ENCODE measurements at places on chromosomes 7 and 10.

GRCh38 chr10:88097092-88097516 is 233.7 kb downstream of the PTEN start:
- DNase-seq = no peak

DNA sequence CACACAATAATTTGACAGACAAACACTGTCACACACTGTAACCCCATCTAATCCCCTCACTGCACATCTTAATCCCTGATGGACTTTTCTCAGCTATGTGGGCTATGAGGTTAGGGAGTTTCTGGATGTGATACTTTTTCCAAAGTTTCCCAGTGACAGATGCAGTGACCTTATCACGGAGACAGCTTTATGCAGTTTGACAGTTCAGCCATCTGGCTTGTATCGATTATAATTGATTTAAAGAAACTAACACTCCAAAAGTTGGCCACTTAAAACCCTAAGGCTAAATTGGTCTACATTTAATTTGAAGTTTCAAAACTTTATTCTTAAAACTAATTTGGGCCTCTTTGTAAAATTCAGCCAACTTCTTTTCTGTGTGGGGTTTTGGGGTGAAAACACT is 196.7 kb downstream of the SDK1 start:
- DNase-seq = no peak

DNA sequence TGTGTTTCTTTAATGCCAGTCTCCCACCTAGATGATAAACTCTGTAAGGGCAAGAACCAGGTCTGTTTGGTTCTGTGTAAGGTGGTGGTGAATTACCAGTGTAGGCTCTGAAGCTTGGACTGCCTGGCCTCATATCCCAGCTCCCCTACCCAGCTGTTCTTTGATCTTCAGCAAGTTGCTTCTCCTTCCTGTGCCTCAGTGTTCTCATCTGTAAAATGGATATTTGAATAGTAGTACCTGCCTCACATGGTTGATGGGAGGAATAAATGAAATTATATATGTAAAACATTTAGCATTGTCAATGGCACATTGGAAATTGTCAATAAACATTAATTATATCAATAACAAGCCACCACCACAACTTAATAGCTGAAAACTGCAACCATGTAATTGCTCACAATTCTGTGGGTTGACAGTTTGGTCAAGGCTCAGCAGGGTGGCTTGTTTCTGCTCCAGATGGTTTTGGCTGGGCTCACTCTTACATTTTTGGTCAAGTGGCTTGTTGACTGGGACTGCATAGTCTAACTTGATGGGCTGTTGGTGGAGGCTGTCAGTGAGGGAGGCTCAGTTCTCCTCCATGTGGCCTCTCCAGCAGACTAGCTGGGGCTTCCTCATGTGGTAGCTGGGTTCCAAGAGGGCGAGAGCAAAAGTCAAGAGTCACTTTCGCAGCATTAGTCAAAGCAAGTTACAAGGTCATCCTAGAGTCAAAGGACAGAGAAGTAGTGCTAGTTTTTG is 84.5 kb upstream of the DUSP5 start:
- DNase-seq = peak; percentile 23

DNA sequence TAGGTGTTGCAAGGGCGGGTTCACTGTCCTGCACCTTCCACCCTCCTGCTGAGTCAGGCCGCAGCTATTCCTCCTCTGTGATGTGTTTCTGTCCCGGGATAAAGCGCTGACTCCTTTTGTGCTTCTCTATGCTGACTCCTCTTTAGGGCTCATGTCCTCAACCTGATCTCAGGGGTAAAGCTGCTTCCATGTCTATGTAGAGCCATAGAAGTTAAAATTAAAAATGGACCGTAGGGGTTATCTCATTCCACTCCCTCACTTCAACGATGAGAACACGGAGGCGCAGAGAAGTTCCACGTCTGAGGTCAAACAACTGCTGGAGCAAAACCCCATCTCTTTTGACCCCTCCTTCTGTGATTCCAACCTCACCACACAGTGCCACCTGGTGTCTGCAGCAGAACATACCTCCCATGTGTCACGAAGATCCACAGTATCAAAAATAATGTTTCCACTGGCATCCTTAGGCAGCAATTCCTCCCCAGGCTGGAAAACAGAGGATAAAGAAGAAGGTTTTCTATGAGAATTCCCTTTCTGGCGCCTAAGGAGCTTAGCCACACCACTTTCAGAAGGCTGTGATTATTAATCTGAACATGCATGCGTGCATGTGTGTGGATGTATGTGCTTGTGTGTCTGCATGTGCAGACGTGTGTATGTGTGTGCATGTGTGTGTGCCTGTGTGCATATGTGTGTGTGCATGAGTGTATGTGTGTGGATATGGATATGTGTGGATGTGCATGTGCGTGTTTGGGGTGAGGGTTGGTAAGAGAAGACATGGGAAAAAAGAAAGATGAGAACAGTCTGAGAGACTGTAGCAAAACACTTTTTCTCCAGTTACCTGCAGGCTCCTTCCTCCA is 81.2 kb upstream of the UCN3 start:
- peak; percentile 66 for DNase-seq

GRCh38 chr7:5437987-5438386 is 14.4 kb upstream of the TNRC18 start:
- no peak for DNase-seq

DNA sequence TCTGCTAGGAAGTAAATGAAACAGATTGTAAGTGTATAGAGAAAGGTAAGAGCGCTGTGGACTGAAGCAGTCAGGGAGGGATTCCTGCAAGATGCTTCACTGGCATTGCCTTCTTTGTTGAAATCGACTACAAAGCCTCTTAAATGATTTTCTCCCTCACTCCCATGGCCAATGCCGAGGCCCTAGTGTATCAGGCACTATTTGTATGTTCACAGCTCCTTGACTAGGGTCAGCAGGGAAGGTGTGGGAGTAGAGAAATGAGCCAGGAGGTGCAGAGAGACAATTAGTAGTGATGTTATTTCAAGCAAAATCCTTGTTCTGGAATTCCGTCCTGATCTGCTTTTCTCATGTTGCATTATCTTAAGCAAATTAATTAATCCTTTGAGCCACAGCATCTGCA is 22.9 kb upstream of the DUSP5 start:
- DNase-seq = no peak

DNA sequence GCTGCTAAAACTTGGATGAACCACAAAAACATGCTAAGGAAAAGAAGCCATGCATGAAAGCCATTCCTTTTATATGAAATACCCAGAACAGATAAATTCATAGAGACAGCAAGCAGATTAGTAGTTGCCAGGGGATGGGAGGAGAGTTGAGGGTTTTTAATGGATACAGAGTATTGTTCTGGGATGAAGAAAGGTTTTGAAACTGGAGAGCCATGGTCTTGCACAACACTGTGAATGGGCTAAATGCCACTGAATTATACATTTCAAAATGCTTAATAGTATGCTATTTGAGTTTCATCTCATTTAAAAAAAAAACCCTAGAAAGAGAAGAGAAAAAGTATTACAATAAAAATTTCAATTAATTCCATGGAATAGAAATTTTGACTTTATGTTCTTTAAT is 154.3 kb downstream of the GNAT3 start:
- no peak for DNase-seq

DNA sequence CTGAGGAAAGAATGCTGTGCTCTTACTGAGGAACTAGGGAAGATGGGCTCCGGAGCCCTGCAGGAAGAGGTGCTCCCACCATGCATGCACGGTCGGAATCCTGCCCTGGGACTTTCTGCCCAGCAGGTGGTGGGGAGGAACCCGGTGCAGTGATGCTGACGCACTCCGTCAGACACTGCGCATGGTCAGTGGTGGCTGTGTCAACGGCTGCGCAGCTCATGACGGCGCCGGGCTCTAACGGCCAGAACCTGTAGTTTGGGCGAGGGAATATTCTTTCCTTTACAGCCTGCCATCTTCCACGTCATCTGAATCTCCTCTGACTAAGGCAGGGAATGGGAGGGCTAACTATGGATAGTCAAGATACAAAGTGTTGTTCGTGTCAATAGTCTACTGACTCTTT is 189.2 kb upstream of the MGMT start:
- DNase-seq = no peak

DNA sequence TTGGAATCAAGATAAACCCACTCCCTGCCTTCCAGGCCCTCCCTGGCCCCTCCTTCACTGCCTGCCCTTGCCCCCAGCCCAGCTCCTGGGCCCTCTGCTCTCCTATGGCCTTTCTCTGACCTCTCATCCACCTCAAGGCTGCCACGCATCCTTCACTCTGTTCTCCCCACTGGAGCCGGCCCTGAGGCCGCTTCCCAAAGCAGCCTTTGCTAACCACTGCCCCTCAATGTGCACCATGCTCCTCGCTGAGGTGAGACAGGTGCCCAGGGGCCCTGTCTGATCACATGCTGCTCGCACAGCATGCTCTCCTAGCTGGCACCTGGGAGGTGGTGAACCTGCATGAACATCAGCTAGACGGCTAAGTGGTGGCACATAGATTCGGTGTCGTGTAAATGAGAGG is 138.5 kb upstream of the RET start:
- DNase-seq = no peak

GRCh38 chr10:58109731-58110130 is 158.0 kb downstream of the IPMK start:
- no peak for DNase-seq

DNA sequence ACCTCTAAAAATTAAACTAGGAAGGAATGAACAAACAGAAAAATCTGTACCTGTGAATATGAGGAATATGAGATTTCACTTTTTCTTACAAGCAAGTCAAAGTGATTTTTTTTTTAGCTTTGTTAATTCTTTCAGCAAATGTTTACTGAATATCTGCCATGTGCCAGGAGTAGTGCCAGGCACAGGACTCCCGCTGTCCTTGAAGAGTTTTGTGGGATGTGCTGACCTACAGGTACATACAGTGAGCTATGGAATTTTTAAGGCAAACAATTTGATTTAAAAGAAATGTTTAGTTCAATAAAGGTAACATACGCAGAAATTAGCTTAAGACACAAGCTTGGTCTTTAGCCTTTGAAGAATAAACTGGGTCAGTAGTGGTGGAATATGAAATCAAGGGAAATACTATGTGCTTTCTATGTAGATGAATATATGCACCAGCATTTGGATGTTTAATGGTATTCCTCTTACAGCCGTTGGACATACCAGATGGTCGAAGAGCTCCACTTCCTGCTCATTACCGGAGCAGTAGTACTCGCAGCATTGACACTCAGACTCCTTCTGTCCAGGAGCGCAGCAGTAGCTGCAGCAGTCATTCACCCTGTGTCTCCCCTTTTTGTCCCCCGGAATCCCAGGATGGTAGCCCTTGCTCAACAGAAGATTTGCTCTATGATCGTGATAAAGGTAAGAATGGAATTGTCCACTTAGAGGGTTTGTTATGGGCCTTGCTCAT is 102.0 kb downstream of the GLCCI1 start:
- no peak for DNase-seq

- DNase-seq = no peak
Measured at GRCh38 chr7:25262586-25262985, 34.3 kb upstream of the NPVF start.

- DNase-seq = no peak
Measured at GRCh38 chr10:78589687-78590086, 479.1 kb upstream of the ZMIZ1 start.

GRCh38 chr10:59561477-59562121 is 148.1 kb downstream of the SLC16A9 start:
- DNase-seq = no peak

DNA sequence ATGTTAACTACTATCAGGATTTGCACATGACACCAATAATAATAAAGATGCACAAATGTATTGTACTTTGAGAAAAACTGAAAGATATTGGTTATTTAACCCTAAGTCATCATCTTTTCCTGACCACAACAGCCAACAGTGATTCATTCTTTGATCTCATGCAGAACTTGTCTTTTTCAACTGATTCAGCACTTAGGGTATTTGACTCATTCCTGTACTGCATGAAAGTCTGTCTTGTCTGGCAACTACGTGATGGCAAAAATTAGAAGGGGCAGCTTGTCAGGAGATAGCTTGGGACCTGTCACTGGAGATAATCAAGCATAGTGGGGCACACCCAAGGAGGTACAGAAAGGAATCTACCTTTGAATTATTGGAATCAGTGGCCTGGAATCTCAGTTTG is 77.8 kb upstream of the LRRC17 start:
- no peak for DNase-seq

DNA sequence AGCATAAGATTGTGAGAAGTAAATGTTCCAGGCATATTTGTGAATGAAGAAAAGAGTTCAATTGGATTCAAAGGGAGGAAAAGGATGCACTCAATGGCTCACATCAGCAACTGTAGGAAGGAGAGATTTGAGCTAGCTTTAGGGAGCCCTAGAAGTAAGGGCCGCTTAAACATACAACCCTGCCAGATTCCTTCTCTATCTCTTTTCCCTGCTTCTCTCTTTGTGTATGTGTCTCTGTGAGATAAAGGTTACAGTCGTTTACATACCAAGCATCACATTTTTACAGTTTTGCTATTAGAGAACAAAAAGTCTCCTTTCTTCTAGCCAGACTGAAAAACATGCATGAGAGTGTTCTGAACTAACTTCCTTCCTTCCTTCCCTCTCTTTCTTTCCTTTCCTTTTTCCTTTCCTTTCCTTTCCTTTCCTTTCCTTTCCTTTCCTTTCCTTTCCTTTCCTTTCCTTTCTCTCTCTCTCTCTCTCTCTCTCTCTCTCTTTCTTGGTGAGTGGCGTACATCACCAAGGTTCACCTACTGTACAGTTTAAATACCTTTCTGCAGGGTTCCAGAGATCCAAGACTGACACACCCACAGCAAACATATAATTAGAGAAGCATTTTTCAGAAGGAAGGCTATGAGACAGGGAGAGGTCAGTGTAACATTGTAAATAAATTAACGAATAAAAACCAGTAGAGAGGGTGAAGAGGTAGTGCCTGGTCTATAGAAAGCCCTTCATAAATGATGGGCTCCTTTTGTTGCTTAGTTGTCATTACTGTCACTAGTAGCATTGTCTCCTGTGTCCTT is 240.4 kb downstream of the ARL4A start:
- no peak for DNase-seq

DNA sequence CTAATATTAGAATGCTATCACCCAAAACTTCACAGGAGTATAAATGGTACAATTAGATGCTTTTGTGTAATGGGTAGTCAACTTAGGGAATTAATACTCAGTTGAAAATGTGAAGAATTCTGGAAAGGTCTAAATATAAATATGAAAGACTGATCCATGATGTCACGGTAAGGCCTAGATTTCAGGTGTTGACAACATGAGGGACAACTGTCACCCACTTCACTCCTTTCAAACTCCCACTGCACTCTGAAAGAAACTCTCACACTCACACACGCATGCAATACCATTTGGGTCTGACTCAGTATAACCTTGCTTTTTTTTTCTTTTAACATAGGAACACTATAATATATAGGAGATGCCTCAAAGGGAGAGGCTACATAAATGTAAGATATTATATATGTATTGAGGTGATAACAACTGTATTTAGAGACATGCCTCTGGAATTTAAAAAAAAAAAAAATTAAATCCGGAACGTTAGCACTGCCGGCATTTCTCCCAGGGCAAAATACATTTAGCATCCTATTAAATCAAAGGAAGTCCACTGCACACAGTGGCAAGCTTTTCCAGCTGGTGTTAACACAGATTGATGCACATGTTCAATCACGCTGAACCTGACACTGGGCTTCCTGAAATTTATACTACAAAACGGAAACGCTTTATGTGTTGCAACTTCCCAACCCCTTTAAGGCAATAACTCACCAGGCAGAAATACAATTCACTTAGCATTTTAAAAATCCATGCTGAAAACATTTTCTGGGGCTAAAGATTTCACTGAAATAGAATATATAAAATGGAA is 74.9 kb downstream of the RSU1 start:
- no peak for DNase-seq

- peak; percentile 3 for DNase-seq
Measured at GRCh38 chr7:33738260-33738935, 166.9 kb upstream of the BMPER start.

GRCh38 chr7:74078461-74078860 is 5.1 kb upstream of the LIMK1 start:
- DNase-seq = no peak

All from CD4-positive, alpha-beta T cell treated with Interleukin-17A for 1 hour (primary cell).